ENCODE measurements at places on chromosomes 3 and 15. TPM values are rescaled to one million over a fixed set of nuclear protein-coding genes. Genes with fewer than 3 reads are reported as not detected.

Gene ALPK3
- 3.3 TPM for total RNA-seq

Gene SLC4A7
- 245 TPM for total RNA-seq

Gene CRYBG3
- 41.2 TPM for total RNA-seq

Gene LRRIQ4
- total RNA-seq = 0.19 TPM

Gene ITIH3
- 0.19 TPM for total RNA-seq

Gene IL5RA
- not detected for total RNA-seq

Gene CASR
- not detected for total RNA-seq

Gene HRG
- total RNA-seq = not detected
